ENCODE measurements at places on chromosomes 7 and 10.

- DNase-seq = no peak
Measured at GRCh38 chr7:8229927-8230326, 32.0 kb downstream of the ICA1 start.

- DNase-seq = no peak
Measured at GRCh38 chr10:49564461-49565009, 25.6 kb upstream of the ERCC6 start.

DNA sequence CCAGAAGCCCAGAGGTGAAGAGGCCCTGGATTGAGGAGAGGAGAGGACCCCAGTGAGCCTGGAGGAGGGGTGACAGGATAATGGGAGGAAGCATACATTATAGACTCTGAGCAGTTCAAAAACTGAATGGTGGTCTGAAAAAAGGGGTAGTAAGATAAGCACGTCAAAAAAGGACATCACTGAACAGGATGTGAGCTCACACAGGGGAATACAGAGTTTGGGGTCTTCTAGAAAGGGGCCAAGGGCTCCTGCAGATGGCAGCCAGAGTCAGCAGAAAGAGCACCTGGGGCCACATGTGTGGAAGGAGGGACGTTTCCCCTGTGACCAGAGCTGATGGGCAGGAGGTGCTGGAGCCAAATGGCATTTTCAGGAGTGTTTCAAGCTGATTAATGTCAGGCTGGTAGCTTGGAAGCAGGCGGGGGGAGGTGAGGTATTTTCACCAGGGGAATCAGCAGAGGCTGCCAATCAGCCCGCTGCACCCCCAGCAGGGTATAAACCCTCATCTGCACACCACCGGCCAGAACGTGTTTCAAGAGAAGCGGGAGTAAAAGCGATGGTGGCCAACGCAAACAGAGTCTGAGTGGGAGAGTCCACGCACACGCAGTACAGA is 85.8 kb downstream of the TNS3 start:
- DNase-seq = no peak

DNA sequence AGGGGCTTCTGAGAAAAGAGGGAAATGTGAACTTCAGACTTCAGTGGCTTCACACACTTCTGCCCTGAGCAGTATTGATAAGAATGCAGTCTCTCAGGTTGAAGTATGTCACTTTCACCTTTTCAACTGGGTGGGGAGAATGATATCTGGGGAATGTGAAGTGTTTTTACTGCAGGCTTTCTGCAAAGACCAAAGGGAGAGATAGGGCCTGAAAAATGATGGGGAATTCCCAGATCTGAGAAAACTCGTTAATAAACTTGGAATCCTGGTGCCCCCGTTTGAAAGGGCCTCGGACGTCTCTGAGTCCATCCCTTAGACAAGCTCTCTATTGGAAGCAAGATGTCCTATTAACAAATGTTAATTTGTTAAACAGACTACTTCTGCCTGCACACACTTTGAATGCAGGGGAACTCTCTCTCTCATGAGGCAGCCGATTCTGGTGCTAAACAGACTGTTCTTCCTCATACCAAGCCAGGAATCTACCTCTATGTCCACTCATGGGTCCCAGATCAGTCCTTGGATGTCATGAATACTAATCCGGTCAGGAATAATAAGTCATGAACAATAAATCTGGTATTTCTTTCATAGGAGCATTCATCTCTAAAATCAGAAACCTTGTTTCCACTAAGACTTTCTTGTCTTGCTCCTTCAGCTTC is 193.6 kb downstream of the JCAD start:
- DNase-seq = no peak

DNA sequence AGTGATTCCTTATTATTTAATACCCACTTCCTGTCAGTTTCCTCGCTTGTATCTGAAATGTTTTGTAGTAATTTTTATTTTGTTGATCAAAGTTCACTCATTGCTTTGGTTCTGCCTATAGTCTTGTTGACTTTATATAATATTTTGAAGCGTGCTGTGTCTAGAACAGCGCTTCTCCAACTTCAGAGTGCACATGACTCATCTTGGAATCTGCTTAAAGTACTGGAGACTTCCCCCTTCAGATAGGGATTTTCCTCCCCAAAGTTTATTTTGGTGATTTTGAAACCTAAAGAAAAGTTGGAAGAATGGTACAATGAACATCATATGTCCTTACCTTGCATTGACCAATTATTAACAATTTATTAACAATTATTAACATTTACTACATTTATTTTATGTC is 5.8 kb downstream of the COMTD1 start:
- DNase-seq = no peak

GRCh38 chr10:104690959-104691358 is 49.9 kb downstream of the SORCS3 start:
- no peak for DNase-seq

- DNase-seq = no peak
Measured at GRCh38 chr10:11297136-11297535, 279.5 kb downstream of the CELF2 start.

GRCh38 chr10:58546137-58546536 is 33.5 kb downstream of the BICC1 start:
- DNase-seq = no peak

GRCh38 chr10:34037499-34037898 is 703.0 kb upstream of the NRP1 start:
- DNase-seq = no peak

DNA sequence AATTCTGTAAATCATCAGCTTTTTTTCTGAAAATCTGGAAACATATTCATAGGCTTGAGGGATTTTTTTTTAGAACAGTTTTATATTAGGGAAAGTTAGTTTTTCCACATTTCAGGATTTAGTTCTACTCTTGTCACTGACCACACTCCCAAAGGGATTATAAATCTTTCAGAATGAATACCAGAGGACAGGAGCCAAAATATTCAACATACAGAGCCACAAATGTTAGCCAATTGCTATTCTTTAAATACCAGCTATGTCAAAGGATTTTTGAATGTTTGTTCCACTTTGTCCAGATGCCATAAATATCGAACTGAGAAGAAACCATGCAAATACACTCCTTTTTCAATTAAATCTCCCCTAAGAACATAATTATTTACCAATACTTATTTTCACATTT is 50.7 kb downstream of the ODAD2 start:
- no peak for DNase-seq

- no peak for DNase-seq
Measured at GRCh38 chr10:129626796-129627435, 159.9 kb downstream of the MGMT start.

DNA sequence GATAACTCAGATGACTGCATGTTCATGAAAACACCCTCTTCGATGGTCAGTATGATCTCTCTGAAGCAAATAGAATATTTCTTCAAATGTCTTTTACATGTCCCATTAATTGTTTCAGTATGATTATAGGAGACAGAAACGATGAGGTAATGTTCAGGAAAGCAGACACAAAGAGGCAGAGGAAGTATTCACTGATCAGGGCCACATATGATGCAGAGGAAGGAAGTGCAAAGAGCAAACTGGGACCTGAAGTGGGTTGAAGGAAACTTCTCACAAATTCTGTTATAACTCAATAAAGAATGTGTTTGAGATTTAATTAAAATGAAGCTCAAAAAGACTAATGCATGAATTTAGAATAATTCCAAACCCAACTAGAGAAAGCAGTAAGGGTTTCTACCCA is 70.5 kb downstream of the TES start:
- DNase-seq = no peak

DNA sequence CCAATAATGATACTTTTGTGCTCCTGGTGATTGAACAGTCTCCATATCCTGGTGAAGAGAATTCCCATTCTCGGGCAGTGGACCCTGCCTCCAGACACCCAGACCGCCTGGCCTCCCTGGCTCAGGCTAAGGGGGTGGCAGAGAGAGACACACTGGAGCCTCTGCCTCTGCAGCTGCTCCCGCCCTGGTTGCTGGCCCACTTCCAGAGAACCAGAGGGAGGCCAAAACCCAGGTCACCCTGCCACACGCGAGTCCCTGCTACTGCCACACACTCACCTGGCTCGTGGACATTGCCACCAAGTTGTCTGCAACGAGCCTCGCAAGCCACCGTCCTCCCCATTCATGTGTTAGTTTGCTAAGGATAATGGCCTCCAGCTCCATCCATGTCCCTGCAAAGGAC is 221.8 kb downstream of the HPSE2 start:
- no peak for DNase-seq

- DNase-seq = no peak
Measured at GRCh38 chr7:30433082-30433481, 45.5 kb downstream of the NOD1 start.

DNA sequence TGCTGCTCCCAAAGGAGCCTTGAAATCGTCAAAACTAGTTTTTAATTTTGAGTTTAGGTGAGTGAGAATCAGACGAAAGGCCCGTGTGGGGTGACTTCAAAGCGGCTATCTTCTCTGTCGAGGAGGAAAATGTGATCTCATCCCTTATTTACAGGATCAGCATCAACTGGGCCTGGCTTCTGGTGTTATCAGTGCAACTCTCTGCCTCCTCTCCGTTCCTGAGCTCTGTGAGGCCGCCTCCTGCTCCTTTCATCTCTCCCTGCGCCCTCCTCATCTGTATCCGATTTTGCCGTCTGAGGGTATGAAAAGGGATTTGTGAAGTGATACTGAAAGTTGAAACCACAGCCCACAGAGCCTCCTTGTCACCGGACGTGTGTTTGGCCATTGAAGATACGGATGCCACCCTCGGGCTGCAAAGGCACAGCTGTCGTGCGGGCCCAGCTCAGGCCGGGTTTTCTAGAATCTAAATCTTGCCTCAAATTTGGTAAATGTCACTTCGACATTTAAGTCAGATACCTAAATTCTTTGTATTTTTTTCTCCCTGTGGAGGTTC is 408.7 kb upstream of the ADARB2 start:
- no peak for DNase-seq

DNA sequence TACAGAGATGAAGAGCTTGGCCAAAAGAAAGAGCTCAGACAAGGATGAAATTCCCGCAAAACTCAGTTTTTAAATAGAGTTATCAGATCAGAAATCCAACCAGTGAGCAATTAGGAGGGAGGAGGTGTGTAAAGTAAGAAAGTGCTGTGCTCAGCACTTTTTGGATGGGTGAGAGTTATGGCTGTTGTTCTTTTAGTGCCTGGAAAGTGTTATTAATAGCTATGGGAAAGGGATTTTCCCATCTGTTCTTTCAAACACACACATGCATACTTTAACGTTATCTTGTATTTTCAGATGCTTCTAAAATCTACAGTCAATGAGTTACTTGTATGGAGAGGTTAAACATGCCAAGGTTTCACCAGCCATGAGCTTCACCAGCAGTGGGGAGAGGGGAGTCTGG is 107.3 kb upstream of the TMEM72 start:
- DNase-seq = no peak

- DNase-seq = no peak
Measured at GRCh38 chr10:25828475-25828874, 105.6 kb upstream of the MYO3A start.

GRCh38 chr7:128387216-128388144 is 22.3 kb downstream of the IMPDH1 start:
- DNase-seq = peak; percentile 53

GRCh38 chr7:90825779-90826178 is 229.7 kb downstream of the CDK14 start:
- DNase-seq = no peak

DNA sequence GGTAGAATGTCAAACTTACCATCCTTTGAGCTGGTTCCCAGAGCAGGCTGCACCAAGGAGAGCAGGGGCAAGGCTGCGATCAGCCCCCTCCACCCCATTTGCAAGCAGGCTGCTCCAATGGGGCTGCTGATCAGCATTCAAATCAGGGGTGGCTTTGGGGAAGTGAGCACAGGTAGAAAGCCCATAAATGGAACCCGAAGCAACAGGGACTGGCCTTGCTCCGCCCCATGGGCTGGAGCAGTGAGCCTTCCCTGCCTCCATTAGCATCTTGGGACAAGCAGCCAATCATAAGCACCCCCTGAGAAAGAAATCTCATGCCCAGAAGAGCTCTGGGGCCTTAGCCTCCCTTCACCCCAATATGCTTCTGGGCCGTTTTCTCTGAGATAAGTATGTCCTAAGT is 4.0 kb upstream of the PKD1L1 start:
- DNase-seq = no peak

DNA sequence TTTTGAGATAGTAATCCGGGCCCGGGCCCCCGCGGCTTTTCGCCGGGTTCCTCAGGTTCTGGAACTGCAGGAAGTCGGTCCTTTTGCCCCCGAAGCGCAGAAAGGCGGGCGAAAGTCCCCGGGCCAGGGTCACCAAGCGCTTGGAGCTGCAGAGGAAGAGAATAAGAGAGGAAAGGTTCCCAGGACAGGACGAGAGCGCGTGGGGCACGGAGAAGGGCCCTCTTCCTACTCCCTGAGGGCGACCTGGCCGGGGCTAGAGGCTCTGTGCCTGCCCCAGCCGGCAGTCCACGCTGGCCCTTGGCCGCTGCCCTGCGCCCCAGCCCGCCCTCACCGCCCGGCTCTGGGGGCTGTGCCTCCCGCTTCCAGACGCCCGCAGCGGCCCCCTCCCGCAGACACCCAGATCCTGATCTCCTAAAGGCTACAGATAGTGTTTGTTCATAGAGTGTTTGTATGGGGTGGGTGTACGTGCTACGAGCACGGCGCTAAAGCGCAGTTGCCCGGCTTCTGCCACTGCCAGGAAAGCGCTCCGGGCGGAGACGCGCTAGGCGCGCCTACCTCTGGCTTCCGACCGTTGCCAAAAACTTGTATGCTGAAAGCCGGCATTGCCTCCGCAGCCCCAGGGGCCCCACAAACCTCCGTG is 3.2 kb downstream of the HPSE2 start:
- DNase-seq = no peak

DNA sequence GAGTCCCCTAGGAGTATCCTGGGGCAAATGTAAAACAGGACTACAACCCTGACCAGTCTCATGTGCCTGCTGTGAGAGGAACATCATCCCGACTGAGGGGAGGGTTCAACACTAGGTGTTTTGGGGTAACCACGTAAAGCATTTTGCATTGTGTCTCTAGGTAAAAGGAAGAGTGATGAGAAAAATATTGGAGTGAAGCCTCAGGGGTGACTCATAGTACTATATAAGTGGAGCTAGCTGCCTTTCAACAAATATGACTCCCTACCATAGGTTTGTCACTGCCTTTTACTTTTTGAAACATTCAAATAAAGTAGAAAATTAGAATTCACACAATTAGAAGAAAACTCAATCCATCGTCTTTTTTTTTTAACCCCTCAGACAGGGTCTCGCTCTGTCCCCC is 2.6 kb upstream of the CAMK2G start:
- no peak for DNase-seq

DNA sequence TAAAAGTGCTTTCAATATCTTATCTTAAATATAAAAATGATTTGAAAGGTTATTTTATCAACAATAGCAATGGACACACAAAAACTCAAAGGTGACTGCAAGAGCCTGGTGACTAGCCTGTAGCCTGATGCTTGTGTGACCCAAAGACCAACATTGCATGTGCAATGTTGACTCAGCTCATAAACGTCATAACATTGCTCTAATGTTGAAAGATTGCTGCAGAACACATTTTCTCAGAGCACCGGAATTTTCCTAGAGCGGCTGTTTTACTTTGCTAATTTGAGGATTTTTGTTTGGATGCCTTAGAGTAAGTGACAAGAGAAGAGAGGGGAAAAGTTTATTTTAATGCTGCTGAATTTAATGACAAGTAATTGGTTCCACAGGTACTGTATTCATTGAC is 107.1 kb downstream of the RAB18 start:
- DNase-seq = no peak

- DNase-seq = no peak
Measured at GRCh38 chr7:41816111-41816510, 113.2 kb upstream of the INHBA start.

Data from SW 1271 (cell line).